Right cardiac atrium (tissue), 5 donors: ENCODE measurements at places on chromosomes 12 and 14.
A peak's percentile ranks its signal among the peaks of the same experiment; 100 is the strongest.

GRCh38 chr14:67529947-67530935, 2.8 kb upstream of the PLEKHH1 start:
- no peak for DNase-seq

DNA sequence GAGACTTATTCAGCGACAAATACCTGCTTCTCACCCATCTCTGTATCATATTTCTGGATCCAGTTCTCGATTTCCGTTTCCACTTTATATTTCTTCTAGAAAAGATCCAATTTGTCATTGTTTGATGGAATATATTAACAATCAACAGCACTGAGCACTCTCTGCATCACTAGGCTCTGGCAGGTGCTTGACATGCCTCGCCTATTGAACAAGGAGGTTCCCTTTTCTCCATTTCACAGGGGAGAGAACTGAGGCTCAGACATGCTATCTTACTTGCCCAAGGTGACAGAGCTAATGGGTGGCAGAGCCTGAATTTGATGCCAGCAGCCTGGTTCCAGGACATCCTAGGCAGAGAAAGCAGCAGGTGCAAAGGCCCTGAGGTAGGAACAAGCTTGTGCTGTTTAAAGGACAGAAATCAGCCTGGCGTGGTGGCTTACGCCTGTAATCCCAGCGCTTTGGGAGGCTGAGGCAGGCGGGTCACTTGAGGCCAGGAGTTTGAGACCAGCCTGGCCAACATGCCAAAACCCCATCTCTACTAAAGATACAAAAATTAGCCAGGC, 12.1 kb downstream of the RITA1 start:
- no peak for DNase-seq

DNA sequence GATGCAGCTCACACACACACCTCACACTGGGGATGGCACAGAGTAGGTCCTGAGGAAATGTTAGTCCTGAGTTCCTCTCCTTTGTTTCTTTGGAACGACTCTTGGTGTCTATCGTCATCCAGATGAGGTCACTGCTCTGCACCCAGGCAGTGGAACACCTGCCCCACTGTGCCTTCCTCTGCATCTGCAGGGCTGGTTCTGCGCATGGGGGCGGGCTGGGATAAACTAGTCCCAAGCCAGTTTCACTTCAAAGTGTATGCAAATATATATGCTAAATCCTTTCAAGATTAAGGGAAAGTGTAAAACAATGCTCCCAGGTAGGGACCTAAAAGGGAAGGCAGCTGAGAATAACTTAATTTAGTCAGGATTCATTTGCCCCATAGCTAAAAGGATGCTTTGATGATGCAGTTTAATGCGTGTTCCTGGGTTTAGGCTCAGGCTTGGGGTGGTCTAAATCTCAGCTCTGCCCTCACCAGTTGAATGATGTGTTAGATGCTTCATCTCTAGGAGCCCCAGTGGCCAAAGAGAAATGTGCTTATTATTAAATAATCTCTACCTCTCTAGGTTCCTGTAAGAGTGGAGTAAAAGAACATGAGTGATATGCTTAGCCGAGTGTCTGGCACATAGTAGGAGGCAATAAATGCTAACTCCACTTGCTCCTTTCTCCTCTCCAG, 47.1 kb upstream of the OVCH1 start:
- no peak for DNase-seq

GRCh38 chr12:106493531-106493930, 89.3 kb upstream of the RFX4 start:
- no peak for DNase-seq

DNA sequence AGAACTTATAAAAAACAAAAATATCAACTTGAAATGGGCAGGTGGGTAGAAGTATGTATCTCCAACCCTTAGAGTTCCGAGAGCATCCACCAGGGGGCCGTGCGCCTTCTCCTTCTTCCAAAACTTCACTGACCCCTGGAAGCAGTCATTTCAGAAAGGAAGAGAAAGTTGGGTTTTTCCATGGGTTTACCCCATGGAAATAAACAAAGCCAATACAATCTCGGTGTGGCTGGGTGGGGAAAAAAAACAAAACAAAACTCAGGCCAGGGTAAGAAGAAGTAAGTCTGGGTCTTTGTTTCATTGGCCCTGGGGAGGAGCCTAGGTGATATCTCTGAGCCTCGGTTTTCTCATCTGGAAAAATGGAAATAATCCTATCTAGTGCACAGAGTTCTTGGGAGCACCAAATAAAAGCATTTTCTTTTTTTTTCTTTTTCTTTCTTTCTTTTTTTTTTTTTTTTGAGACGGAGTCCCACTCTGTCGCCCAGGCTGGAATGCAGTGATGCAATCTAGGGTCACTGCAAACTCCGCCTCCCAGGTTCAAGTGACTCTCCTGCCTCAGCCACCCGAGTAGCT, 33.6 kb upstream of the HNF1A start:
- peak; percentile 53 for DNase-seq

DNA sequence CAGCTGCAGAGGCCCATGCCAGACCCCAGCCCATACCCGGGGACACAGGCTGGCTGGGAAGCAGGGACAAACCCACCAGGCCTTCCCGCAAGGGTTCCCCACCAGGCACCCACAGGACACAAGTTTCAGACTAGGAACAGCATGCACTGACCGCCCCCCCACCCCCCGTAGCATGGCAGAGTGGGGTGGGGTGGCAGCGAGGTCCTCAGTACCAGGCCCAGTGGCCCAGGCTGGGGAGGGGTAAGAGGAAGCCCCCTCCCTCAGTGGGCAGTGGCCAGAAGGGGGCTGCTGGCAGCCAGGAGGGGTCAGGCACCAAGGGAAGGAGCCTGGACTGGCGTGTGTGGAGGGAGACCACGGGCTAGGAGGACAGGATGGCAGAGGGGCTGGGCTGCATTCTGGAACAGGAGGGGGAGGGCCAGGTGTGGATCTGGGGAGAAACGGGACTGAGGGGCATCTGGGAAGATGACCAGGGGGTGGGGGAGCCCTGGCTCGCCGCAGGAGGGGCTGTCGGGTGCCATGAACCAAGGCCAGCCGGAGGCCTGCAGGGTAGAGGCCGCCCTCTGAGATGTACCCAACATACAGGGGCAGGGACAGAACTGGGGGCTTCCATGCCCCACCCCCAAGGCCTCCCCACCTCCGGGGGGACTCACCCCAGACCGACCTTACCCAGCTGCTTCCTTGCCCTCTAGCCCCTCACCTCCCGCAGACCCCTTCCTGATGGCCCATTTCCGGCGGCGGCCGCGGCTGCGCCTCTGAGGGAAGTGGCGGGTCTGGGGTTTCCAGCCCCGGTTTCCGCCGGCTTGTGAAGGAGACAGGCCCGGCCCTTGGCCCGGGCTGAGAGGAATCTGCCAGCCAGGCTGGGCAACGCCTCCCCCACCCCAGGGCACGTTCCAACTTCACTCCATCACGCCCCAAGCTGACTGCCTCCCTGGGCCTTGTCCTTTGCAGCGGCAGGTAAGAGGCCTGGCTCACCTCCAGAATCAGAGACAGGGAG, 5.6 kb upstream of the JAG2 start:
- no peak for DNase-seq

DNA sequence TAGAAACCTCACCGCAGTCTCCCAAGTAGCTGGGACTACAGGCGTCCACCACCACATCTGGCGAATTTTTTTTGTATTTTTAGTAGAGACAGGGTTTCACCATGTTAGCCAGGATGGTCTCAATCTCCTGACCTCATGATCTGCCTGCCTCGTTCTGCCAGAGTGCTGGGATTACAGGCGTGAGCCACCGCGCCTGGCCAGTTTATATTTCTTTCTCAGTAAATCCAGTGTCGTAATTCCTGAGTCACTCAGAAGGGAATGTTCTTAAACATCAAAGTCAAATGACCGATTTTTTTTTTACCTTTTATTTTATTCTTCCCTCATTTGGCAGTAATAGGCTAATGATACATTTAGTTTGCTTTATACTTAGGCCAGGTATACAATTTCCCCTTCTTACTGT, 80.5 kb downstream of the FBXO33 start:
- DNase-seq, result no peak

DNA sequence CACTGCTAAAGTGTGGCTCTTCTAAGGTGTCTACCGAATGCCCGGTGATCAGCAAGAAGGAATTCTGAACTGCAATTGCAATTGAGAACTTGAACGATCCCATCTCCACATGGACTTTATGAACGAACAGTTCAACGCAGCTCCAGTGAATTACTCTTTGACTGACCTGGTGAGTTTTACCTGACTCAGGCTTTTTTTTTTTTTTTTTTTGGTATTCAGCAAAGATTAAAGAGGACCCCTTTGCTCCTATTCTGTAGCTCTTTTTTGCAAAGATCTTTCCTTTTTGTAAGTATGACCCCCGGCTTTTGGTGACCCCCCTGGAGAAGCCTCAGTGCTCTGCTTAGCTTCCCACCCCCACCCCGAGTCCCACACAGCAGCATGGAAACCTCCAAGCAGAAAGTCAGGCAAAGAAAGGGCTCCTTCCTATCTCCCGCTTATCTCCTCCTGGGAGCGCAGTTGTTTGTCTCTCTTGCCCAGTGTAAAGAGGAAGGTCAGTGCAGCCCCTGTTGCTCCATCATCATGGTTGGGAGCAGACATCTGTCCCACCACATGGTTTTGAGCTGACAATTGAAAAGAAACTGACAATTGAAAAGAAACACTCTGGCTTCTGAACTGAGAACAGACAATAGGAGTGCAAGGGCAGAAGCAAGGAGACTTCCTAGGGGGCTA, 72.1 kb upstream of the DIO3 start:
- DNase-seq, result no peak

- DNase-seq, result no peak
Measured at GRCh38 chr14:85336817-85337216, 193.1 kb upstream of the FLRT2 start.

GRCh38 chr14:96284008-96284407, 28.0 kb downstream of the BDKRB1 start:
- no peak for DNase-seq

GRCh38 chr12:57521525-57522010, 1.1 kb upstream of the MBD6 start:
- DNase-seq, result peak; percentile 57

GRCh38 chr12:118357257-118358007, 15.3 kb downstream of the TAOK3 start:
- DNase-seq, result no peak

DNA sequence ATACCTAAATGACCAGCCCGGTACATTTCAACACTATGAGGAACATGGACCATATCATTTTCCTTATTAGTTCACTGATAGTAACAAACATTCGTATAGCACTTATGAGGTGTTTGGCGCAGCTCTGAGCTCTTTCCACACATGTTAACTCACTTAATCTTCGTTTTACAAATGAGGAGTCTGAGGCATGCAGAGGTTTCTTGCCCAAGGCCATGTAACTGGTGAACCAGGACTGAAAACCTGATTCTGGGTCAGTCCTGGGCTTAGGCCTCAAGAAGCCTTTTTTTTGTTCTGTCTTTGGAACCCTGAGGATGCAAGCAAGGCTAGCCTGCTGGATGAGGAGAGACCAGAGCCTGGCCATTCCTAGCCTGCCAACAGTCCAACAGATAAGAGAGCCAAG, 55.0 kb downstream of the C14orf132 start:
- DNase-seq, result no peak

DNA sequence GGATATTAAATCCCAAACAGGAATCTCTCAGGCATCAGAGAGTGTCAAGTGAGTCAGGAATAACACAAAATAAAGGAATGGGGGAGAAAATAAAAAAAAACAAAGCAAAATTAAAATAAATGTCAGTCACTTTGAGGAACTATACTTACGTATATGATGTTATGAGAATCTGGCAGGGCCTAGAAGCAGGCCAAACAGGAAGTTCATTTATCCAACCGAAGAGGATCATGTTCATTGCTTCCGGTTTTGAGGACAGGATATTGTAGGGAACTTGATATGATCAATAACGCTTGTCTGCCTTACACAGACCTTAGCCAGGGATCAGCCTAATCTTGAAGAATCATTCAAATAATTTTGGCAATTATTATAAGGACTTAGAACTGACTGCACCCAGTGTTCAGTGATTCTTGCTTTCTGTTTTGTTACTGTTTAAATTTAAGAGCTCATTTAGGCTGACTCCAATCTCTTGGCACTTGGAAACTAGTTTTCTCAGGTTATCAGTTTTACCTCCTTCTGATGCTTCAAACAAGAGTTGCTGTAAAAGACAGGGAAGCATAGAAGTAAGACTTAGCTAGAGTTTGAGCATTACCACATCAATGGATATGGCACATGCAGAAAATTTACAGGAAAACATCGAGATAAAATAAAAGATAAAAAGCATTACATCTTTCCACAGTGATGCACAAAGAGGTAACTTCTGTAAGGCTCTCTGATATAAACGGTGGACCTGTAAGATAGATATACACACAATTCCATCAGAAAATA, 53.4 kb downstream of the ZFC3H1 start:
- no peak for DNase-seq

GRCh38 chr14:50501642-50502041, 30.7 kb downstream of the MAP4K5 start:
- DNase-seq, result no peak

DNA sequence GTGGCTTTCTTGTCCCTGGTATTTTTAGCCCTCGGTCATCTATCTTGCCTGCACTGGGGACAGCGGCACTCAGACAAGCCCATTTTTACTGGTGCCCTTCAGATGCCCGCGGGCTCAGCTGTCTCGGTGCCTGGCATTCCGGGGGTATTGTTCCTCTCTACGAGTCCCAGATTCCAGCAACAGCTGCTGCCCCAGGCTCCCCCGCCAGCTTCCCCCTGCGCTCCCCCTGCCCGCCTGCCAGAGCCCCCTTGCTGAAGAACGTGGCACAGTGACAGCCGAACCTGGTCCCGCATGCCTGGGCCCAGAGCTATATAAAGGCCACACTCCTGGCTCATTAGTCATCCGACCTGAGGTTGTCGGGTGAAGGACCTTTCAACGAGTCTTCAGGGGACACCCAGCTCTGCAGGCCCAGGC, 10.9 kb upstream of the MYL2 start:
- DNase-seq, result peak; percentile 68

GRCh38 chr12:53213348-53213747, 6.3 kb upstream of the ITGB7 start:
- peak; percentile 87 for DNase-seq

DNA sequence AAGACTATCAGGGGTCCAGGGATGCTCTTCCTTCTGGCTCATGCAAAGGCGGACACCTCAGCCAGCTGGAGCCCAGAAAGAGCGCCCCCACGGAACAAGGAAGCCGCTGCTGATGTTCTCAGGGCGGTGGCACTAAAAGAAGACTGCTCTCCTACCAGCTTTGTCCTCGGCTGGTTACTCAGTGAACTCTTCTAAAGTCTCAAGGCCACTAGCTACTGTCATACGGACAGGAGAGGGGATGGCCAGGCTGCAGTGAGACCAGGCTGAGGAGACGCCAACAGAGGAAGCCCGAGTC, 59.6 kb downstream of the CCDC88C start:
- no peak for DNase-seq

GRCh38 chr12:64611341-64612284, 1.3 kb downstream of the RASSF3 start:
- peak; percentile 78 for DNase-seq

DNA sequence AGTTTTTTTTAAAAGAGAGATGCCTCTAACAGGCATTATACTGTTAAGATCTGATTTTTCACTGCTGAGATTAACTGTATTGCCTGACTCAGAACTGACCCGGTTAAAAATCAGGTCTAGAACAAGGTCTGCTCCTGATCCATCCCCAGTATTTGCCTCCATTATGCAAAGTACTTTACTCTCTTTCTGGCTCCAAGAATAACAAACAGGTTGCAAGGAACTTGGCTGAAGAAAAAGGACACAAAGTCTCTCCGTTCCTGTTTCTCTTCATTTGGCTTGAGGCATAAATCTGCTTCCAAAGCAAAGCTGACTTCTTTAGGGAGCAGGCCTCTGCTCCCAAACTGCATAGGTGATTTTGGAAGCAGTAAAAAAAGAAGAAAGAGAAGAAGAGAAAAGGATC, 199.3 kb upstream of the PDZRN4 start:
- no peak for DNase-seq

GRCh38 chr14:23321572-23322547, 603 bp downstream of the PABPN1 start:
- DNase-seq, result peak; percentile 83
